ENCODE measurements at places on chromosomes 11 and 22. TPM values are rescaled to one million over a fixed set of nuclear protein-coding genes. Genes with fewer than 3 reads are reported as not detected.

DNA sequence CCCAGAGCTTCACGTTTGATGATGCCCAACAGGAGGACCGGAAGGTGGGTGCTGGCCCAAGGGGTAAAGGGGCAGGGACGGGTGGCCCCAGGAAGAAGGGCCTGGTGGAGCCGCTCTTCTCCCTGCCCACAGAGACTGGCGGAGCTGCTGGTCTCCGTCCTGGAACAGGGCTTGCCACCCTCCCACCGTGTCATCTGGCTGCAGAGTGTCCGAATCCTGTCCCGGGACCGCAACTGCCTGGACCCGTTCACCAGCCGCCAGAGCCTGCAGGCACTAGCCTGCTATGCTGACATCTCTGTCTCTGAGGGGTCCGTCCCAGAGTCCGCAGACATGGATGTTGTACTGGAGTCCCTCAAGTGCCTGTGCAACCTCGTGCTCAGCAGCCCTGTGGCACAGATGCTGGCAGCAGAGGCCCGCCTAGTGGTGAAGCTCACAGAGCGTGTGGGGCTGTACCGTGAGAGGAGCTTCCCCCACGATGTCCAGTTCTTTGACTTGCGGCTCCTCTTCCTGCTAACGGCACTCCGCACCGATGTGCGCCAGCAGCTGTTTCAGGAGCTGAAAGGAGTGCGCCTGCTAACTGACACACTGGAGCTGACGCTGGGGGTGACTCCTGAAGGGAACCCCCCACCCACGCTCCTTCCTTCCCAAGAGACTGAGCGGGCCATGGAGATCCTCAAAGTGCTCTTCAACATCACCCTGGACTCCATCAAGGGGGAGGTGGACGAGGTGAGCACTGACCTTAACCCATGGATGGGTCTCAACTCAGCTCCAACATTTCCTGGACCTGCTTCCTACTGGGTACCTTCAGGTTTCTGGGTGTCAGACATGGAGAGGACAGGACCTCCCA lies 2.0 kb downstream of the RIC8A start:
- DNase-seq: no peak

- DNase-seq: no peak
Observed at GRCh38 chr22:27772081-27772983, 29.2 kb downstream of the MN1 start.

GRCh38 chr22:38865201-38866023 lies 6.6 kb downstream of the CBX6 start:
- DNase-seq: peak; percentile 41

DNA sequence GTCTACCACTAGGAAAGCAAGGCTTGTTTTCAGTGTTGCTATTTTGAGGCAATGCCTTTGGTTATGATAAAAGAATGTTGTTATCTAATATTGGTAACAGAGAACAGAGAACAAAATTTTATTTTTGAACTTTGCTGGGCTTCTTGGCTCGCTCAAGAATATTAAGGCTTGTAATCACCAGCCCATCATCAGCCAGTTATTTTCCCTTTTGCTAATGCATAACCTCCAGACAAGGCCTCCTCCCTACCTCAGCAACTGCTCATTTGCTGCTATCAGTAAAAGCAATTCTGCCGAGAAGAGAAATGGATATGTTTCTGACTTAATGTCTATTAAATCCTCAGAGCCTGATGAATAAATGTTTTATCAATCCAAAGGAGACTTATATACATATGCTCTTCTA lies 8.9 kb downstream of the MTMR2 start:
- no peak for DNase-seq

Gene CASP5
- total RNA-seq: 5.8 TPM

DNA sequence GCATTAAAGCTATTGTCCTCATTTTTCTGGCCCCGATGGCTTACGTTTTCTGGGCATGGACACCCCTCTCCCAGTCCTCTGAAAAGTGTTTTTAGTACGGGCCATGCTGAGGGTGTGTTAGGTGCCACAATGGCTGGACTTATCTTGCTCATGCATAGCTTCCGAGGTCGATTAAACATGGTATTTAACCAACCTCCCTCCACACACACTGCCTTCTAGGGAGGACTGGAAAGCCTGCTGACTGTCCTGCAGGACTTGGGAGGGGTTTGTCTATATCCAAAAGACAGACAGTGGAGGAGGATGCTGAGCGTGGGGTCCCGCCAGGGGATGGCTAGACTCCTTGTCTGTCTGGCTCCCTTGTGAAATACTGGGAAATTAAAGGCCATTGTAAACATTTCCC lies 95.3 kb downstream of the FBXO7 start:
- no peak for DNase-seq

Gene KCNJ11
- total RNA-seq: 4.3 TPM

GRCh38 chr11:45939836-45940235 lies 17.4 kb downstream of the LARGE2 start:
- DNase-seq: no peak

DNA sequence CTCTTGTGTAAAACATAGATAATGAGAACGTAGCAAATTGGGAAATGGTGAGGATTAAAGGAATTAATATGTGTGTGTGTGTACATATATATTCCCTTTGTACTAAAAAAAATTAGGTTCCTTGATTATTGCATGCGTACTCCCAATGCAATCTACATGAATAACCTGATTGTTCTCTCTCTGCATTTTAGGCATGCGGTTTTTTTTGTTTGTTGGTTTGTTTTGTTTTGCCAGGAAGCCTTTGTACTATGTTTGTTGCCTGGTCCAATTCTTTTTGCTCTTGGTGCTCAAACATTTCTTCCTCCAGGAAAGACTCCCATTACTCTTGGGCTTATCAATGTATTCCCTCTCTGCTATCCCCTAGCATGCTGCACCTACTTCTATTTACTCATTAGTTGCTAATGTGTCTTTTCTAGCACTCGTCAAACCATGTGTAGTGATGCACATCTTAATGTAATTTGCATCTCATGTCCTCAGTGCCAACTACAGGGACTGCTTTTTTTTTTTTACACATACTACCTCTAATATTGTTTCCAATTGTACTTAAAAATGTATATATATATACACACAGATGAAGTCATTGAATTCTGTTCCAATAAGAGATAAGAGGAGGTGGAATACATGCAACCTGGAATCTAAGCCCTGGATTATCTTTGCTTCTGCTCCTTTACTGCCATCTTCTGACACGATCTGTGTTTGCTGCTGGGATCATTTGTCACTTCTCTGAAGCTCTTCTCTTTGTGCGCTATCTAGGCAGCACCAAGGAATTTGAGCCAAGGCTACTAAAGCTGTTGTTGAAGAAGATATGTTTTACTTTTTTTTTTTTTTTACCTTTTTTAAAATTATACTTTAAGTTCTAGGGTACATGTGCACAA lies 197.2 kb upstream of the ANO3 start:
- DNase-seq: no peak

DNA sequence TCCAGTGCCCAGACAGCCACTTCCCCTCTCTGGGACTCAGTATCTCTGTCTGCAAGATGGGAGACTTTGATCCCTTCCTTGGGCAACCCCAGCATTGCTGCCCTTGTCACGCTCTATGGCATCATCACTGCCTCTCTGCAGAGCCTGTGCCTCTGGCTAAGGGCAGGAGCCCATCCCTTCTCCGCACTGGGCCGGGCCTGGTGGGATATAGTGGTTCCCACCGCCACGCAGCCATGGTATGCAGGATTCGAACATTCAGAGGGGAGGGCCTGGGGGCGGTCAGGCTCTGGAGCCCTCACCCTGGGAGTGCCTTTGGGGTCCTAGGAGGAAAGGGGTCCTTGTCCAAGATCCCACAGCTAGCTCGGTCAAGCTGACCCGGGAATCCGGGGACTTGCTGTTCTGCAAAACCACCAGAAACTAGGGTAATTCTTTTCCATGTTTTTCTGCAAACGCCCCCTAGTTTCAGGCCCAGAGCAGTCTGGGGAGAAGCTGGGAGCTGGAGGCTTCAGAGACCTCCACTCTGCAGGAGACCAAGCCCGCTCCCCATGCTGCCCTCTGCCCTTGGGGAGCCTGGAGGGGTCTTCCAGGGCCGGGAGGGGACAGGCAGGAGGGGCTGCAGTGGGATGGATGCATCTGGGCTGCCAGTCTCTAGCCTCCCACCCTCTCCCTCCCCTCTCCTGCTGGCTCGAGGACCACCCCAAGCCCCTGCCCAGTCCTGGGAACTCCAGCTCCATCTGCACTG lies 24.4 kb upstream of the CBX7 start:
- no peak for DNase-seq

DNA sequence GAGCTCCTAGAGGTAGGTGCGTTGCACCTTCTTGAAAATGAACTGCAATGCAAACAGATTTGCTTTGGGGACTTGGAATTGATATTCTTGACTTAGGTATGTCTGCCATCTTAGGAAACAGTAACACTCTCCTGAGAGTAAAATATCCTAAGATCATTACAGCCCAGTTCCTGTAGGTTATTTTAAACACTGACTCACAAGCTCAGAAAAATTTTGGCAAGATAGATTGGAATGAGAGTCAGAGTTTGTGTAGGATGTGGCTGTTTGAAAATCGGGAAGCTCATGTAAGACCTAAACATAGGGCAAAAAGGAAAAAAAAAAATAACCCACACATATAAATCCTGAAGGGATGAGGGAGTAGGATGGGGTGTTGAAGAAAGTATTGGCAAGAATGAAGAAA lies 377.0 kb upstream of the LRRC4C start:
- no peak for DNase-seq

GRCh38 chr11:72719144-72719543 lies 33.1 kb downstream of the ARAP1 start:
- DNase-seq: peak; percentile 46

Gene KLHL35
- 2.6 TPM for total RNA-seq

GRCh38 chr11:31558001-31558400 lies 48.4 kb downstream of the ELP4 start:
- no peak for DNase-seq

DNA sequence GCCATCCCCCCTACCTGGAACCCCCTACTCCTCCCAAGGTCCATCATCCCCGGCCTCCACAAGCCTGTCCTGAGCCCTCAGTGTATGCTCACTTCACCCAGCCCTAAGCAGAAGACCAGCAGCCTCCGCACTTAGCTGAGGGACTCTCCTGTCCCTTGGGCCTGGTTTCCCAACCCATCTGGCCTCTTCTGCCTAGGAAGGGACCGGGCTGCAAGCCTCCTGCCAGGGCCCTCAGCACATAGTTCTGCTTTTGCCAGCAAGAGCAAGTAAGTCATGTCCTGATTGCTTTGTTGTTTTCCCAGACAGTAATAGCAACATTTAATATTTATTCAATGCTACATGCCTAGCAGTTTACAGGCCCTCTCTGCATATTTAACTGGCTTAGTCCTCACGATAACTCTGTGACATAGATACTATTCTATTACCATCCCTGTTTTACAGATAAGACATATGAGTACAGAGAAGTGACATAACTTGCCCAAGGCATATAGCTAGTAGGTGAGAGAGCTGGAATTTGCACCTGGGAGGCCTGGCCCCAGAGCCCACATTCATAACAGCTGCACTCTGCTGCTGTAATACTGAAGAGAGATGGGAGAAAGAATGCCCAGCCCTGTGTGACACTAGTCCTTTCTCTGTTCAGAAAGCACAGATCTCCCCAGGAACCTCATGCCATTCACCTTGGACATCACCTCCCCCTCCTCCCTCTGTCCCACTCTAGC lies 139.2 kb downstream of the PARVA start:
- no peak for DNase-seq

- no peak for DNase-seq
Observed at GRCh38 chr11:85347291-85347690, 279.9 kb downstream of the DLG2 start.

Gene POU2AF1
- 3.4 TPM for total RNA-seq

DNA sequence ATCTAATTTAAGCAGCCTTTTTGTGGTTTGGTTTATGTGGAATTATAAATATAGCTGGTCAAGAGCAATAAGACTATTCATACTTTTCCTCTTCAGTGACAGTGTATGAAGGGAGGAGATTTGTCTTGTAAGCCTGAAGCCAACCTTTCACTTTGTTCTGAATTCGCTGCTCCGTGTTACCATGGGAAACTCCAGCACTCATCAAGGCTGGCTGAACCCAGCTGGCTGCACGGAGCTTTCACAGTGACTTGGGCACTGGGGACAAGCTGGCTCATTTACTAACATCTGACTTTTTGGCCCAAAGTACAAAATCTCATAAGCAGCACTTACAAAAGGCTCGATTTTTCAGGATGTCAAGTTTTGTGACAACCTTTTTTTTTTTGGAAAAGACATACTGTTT lies 120.4 kb upstream of the GRIA4 start:
- no peak for DNase-seq

Gene GALR3
- not detected for total RNA-seq

- DNase-seq: no peak
Observed at GRCh38 chr11:30174265-30175020, 56.4 kb upstream of the FSHB start.

Gene TRIM51
- not detected for total RNA-seq

- DNase-seq: no peak
Observed at GRCh38 chr11:101881586-101881985, 33.2 kb upstream of the CEP126 start.

Gene VWA5A
- 37.9 TPM for total RNA-seq

Gene CLMP
- 15.1 TPM for total RNA-seq

Gene LIPT2
- 2.7 TPM for total RNA-seq

GRCh38 chr11:66365166-66365565 lies 6.4 kb downstream of the SLC29A2 start:
- no peak for DNase-seq

DNA sequence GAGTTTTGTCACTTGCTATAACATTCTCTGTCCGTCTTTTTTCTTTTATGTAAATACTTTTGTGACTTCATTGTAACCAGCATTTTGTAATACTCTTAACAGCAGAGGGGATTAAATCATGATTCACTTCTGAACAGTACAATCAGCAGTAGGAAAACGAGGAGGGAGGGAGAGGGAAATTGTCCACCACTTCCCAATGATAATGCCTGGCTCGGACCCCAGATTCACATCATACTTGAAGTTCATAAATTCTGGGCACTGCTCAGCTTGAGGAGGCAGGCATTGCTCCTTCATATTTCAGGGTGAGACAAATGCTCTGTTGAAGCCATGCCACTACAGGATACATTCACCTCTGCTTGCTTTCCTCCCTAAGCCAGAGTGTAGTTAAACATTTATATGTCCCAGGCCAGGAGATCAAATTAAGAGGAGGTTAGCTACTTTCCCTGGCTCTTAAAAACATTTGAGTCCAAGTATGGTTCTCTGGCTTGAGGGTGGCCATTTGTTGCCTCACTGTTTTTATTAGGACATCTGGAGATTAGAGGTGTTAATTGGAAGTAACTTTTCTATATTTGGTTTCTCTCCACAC lies 129.0 kb upstream of the LDLRAD3 start:
- no peak for DNase-seq

Gene CARNS1
- 0.71 TPM for total RNA-seq

Measured in lower lobe of right lung (tissue), 2 donors.